Liver (tissue), 10 donors: ENCODE measurements at places on chromosomes 1 and 21. TPM values are rescaled to one million over a fixed set of nuclear protein-coding genes. Genes with fewer than 3 reads are reported as not detected.

Gene TBX15
- 1.9 TPM for total RNA-seq

Gene DNASE2B
- total RNA-seq: not detected

Gene DCDC2B
- not detected for total RNA-seq

DNA sequence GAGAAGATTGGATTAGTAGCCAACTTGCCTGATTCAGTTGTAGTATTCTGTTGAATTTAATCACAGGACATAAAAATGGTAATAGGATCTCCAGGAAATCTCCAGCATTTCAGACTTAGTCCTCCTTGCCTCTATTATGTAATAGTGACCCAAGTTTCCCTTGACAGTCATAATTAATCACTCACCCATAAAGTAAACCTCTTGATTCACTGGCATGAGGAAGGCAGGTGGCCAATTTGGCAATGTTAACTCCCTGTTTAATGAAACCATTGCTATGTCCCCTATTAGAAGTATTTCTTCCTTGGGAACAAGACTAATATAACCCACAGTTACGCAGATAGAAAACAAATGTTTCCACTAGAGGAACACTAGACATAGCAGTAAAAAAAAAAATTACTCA is 604.8 kb upstream of the CXADR start:
- DNase-seq: no peak

- DNase-seq: no peak
Measured at GRCh38 chr1:40844887-40845878, 17.0 kb downstream of the CITED4 start.

GRCh38 chr1:30928789-30929134 is 20.2 kb upstream of the SDC3 start:
- DNase-seq: no peak

DNA sequence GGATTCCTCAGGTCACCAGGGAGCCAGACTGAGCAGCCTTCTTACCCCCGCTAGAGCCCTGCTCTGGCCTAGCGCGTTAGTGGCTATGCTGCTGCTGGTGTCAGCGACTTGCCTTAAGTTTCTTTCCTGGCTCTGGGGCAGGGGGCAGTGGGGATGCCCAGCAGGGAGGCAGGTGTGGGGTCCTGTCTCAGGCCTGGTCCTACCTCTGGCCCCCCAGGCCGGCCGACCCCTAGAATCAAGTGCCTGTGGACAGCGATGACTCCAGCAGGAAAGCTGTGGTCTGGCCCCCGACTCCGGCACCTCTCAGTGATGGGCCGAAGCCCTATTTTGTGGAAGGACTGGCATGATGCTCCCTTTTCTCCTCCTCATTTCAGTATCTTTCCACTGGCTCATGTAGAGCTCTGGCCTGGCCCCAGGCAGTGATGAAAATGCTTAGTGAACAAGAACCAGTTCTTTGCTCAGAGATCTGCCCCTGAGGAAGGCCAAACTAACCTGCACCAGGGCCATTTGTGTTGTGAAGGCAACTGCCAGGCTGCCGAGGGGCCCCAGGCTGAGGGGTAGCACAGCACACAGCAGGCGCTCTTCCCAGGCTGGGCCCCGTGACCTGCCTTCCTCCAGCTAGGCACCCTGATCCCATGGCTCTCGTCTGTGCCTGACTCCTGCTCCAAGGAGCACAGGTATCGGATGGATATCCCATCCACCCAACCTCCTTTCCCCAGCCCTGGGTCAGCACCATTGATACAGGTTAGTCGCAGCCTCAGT is 23.7 kb downstream of the MRPL37 start:
- DNase-seq: no peak

GRCh38 chr1:70103770-70104169 is 101.6 kb downstream of the LRRC40 start:
- DNase-seq: no peak

DNA sequence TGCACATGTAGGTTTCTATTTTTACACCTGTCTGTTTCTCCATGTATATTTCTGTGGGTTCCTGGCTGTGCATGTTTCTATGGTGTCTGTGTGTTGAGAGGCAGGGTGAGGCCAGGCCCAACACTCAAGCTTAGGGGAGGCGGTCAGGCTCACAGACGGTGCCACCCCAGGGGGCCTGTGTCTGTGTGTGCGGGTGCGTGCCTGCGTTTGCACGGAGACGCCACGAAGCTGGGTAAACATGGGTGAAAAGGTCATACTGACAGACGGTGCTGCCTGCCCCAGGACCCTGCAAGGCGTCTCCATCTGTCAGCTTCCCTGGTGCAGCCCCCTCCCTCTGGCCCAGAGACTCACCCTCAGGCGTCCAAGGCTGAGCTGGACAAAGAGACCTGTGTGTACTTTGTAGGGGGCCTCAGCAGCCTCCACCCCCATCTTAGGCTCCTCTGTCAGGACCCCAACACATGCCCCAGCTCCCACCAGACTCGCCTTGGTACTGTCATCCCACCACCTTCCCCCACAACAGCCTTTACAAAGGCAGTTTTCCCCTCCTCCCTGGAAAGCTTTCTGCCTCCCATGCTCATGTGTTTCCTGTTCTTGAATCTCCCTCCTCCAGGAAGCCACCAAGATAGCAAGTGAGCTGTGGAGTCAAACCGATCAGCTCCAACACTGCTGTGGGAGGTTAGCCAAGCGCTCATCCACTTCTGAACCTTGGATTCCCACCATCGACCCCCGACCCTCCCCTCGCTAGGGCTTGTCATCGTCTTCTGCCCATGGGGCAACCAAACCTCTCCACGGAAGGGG is 34.1 kb downstream of the PTPRF start:
- DNase-seq: no peak
